ENCODE measurements at places on chromosomes 7 and 10. TPM values are rescaled to one million over a fixed set of nuclear protein-coding genes. Genes with fewer than 3 reads are reported as not detected.

Gene ITIH2
- not detected for total RNA-seq

- peak overlapping the region; percentile 84 for H3K27ac ChIP-seq
- peaks cover 62% of the 10 kb centered on the region for H3K4me1 ChIP-seq
- H3K36me3 ChIP-seq = no peaks in the 10 kb centered on the region
- no peaks in the 10 kb centered on the region for H3K27me3 ChIP-seq
- DNase-seq = peak; percentile 82
Observed at GRCh38 chr10:89392974-89393373, 551 bp downstream of the IFIT1 start.

- no peak overlapping the region for H3K4me3 ChIP-seq
- peaks cover 7% of the 10 kb centered on the region for H3K4me1 ChIP-seq
- no peak for DNase-seq
- peaks cover 85% of the 10 kb centered on the region for H3K27me3 ChIP-seq
- no peaks in the 10 kb centered on the region for H3K36me3 ChIP-seq
Observed at GRCh38 chr7:23462846-23463245, 7.4 kb downstream of the IGF2BP3 start.

GRCh38 chr7:73885975-73886798, 25.2 kb downstream of the TMEM270 start:
- H3K27ac ChIP-seq = peak overlapping the region; percentile 75
- no peak overlapping the region for H3K4me3 ChIP-seq
- no peaks in the 10 kb centered on the region for H3K36me3 ChIP-seq
- H3K4me1 ChIP-seq = peaks cover 38% of the 10 kb centered on the region

GRCh38 chr7:22469371-22470143, 30.4 kb downstream of the STEAP1B start:
- H3K27ac ChIP-seq = no peak overlapping the region
- H3K27me3 ChIP-seq = no peaks in the 10 kb centered on the region
- no peaks in the 10 kb centered on the region for H3K36me3 ChIP-seq
- H3K4me3 ChIP-seq = no peak overlapping the region
- no peaks in the 10 kb centered on the region for H3K4me1 ChIP-seq
- no peak for DNase-seq

- no peaks in the 10 kb centered on the region for H3K27me3 ChIP-seq
- H3K4me1 ChIP-seq = no peaks in the 10 kb centered on the region
- no peak overlapping the region for H3K4me3 ChIP-seq
- no peak for DNase-seq
Observed at GRCh38 chr7:3682028-3682710, 381.1 kb downstream of the SDK1 start.

DNA sequence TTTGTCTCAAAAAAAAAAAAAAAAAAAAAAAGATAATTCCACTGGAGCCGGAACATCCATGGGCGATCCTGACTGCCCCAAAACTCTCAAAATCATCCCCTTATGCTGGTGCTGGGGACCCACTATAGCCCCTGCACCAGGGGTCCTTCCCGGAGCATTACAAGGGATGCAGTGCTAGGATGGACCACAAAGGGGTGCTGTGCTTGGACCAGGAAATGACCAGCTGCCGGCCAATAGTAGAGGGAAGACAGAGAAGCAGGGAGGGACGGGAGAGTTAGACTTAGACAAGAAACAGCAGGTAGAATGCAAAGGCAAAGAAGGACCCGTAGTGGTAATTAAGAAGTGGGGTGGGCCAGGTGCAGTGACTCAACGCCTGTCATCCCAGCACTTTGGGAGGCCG, 40.5 kb downstream of the RCC1L start:
- H3K36me3 ChIP-seq = no peaks in the 10 kb centered on the region
- H3K27me3 ChIP-seq = no peaks in the 10 kb centered on the region

Data from esophagus muscularis mucosa (tissue), 4 donors.